SHP77 (cell line): ENCODE measurements at places on chromosomes 3 and 15.

- no peak for DNase-seq
These were observed 62.9 kb downstream of the FBN1 start for GRCh38 chr15:48582452-48583247.

DNA sequence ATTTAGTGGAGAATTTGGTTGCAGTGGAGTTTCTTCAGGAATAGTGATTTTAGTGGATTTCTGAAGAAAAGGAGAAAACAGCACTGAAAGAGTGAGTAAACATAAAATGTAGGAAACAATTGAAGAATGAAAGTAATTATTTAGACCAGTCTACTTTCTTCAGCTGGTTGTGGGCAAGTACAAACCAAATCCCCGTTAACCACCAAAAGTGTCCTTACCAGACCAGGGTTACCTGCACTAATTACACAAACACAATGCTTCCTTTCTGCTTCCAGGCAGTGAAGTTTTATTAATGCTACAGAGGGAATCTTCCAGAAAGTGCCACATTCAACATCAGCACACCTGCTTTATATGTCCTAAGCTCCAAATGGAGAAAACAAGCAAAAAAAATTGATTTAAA lies 248.0 kb upstream of the TBC1D5 start:
- DNase-seq, result no peak

GRCh38 chr3:9725775-9726515 lies 5.6 kb upstream of the BRPF1 start:
- DNase-seq, result no peak

GRCh38 chr15:61480863-61481262 lies 251.8 kb upstream of the RORA start:
- no peak for DNase-seq

GRCh38 chr3:25125201-25125600 lies 302.9 kb upstream of the RARB start:
- DNase-seq, result no peak
